ENCODE measurements at places on chromosomes 1 and 21.

DNA sequence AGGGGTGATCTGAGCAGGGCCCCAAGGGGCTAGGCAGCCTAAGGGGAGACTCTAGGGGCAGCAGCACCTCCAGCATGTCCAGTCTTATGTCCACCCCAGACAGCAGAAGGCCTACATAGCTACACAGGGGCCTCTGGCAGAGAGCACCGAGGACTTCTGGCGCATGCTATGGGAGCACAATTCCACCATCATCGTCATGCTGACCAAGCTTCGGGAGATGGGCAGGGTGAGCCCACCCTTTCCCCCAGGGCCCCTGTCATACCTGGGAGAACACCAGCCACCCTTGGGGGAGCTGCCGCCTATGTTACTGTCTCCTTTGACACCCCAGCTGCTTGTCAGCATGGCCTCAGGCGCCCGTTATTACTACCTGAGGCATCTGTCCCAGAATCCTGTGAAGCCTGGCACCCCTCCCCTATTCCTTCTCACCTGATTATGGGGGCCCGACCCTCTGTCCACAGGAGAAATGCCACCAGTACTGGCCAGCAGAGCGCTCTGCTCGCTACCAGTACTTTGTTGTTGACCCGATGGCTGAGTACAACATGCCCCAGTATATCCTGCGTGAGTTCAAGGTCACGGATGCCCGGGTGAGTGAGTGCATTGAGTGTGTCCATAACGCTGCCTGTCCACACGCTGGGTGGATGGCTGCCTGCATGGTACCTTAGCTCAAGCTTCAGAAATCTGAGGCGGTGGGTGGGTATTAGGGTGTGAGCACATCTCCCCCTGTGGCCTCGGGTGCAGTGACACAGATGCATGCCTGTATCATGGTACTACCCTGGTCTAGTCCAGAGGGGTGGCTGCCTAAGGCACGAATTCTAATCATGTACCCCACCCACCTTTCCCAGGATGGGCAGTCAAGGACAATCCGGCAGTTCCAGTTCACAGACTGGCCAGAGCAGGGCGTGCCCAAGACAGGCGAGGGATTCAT, 29.7 kb upstream of the KDM4A start:
- DNase-seq: no peak

- no peak for DNase-seq
Observed at GRCh38 chr1:212401838-212402582, 12.7 kb downstream of the PACC1 start.

DNA sequence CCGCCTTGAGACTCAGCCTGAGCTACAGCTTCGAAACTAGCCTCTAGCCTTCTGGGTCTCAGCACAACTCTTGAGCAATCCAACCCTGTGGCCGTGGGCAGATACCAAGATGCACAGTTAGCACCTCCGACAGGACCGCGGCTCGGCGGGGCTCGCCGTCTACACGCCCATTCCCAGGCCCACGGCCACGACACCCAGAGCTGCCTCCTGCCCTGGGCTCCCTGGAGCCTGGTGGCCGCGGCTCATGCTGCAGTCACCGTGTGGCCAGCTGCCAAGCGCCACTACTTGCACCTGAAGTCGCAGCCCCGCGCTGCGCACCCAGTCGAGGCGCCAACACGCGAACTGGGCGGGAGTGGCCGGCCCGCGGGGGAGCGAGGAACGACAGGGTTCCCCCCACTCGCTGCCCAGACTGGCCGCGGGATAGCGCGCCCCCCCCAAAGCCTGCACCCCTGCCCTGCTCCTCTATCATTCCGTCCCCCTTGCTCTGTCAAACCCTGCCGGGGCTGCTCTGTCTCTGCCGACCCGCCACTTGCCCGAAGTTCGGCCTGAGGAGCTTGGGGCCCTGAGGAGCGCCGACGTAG, 729 bp upstream of the CDCA8 start:
- no peak for DNase-seq

DNA sequence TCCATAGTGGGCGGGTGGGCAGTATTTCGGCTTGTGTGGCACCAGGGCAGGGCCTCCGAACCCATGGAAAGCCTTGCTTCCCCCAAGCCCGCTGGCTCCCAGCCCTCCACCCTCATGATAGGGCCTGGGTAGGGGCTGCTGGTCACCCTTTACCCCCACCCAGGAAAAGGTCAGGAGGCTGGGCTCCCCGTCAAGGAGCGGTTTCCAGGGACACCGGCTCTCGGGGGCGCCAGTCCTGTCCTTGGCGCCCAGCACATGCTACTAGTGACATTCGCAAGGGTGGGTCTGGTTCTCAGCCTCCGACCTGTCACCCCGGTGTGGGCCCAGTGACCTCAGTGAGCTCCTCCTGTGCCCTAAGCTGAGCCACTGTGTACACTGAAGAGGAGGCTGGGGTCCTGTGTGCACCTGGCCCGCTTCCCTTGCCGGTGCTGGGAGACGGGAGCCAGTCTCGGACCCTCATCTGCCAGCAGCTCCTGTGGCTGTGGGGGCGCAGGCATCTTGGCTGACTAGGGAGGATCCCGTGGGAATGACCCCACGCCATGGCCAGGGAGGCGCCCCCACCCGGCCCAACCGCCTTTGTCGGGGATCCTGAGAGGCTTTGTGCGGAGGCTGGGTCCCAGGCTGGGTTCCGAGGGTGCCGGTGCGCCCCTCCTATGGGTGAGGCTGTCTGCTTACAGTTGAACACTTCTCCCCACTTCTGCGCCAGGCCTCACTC, 54.6 kb downstream of the SKI start:
- DNase-seq: no peak

- no peak for DNase-seq
Observed at GRCh38 chr1:85058311-85058710, 10.0 kb upstream of the MCOLN3 start.

DNA sequence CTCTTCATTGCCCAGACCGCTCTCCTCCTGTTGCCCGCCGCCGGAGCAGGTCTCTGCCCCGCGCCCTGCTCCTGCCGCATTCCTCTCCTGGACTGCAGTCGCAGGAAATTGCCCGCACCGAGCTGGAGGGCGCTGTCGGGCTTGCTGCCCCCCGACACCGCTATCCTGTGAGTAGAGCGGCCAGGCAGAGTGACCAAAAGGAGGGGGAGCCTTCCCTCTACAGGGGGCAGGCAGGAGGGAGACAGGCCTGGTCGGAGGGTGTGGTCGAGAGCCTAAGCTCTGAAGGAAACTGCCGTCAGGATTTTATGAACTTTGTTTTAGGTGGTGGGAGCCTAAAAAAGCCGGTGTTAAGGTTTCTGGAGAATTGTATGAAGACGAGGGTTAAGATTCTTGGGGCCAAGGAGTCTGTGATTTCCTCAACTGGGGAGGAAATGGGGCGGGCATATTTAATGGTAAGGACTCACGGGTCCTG, 517 bp downstream of the LRIG2 start:
- DNase-seq: no peak

DNA sequence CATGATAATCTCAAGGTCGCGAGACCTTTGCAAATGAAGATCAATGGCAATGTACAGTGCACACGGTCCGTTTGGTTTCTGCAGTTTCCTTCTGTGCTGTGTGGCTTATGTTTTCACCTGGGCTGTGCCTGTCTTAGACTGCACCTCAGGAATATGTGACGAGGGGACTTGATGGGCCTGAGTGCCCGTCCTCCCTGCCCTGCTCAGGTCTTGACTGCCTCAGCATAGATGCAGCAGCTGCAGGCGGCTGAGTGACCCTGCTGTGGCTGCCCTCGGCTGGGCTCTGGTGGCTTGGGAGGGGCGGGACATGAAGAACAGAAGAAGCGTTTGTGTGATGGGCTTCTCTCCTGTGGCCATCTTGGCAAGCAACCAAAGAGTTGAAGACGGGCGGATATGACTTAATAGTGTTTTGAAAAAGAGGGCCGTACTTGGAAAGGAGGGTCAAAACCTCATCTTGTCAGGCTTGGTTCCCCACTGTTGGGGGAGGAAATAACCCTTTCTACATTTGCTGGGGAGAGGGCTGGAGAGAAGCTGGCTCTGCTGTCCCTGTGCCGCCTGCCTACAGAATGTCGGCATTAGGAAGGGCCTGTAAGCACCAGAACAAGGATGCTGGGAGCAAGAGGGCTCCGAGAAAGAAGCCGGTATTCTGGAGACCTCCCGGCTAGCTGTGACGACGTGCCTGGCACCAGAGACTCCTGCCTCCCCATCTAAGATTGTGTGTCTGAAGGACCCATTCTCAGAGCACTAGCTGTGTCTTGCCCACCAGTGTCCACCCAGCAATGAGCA, 7.1 kb downstream of the MYBPHL start:
- no peak for DNase-seq

DNA sequence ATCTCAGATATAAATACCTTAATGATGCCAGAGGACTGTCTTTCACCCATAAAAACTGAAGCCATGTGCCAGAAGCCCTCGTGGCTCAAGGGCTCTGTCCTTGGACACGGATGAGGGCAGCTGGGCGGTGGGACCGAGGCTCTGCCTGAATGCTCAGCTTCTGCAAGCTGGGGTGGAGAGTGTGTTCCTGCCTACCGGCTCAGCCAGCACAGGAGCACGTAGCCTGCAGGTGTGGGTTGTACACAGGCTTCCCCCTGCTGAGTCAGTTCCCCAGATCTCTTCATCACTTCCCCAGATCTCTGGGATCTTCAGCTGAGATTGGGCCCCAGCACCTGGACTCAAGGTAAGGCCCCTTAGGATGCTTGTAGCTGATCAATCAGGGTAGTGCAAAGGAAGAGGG, 15.4 kb downstream of the KCNJ15 start:
- DNase-seq: no peak

DNA sequence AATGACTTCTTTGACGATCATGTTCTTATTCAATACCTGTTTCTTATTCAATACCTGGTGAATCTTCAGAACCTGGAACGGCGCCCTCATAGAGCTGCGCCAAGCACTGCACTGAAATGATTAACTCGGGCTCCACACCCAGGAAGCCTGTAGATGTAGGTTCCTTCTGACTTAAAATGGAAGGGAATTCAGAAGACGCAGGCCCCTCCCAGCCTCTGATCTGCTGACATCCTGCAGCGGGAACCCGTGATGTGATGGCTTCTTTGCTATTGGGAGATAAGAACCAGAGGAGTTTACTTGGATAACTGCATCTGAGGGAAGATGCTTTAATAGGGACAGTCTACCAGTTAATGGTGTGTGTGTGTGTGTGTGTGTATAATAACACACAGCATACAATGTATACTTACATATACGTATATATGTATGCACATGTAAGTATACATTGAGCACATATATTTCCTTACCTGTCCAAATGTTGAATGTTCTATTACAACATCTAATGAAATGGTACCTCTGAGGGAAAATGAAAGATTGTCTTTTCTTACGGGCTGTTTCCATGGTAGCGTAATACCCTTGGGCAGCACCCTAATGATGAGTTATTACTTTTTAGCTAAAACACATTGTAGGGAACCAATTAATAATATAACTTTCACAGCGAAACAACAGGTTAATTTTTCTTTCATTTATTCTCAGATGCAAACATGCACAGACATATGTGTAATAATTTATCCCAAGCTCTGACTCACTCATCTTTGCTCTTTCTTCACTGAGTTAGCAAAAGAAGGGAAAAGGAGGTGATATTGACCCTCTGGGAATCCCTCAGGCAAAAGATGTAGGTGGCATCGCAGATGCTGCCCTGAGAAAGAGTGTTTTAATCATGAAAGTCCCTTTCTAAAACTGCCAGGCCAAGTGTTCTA, 379.8 kb downstream of the SIPA1L2 start:
- DNase-seq: no peak

DNA sequence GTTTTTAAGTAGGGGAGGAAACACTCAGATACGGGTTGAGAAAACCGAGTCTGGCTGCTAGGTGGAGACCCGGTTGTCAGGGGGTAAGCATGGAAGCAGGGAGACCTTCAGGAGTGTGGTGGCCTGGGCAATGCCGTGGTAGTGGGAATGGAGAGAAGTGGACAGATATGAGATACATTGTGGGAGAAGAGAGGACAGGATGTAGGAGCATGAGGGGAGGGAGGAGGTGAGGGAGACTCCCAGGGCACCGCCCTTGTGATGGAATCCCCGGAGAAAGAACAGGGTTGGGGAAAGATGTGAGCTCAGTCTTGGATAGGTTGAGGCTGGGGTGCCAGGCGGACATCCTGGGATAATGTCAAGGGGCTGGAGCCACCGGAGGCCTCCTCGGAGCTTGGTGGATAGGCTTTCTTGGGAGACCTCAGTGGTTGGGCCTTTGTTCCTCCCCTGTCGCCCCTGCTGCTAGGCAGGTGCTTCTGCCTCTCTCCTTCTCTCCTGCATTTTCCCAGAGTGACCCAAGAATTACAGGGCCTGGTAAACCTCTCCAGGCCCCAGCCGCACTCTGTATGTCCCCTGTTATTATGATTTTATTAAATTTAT, 21.3 kb downstream of the ZNF362 start:
- DNase-seq: no peak

GRCh38 chr21:33308586-33309490, 15.9 kb upstream of the IFNAR1 start:
- no peak for DNase-seq

- DNase-seq: no peak
Observed at GRCh38 chr1:44547361-44547760, 126.9 kb downstream of the TMEM53 start.

GRCh38 chr21:45584786-45585185, 42.5 kb upstream of the SLC19A1 start:
- DNase-seq: no peak

- DNase-seq: no peak
Observed at GRCh38 chr1:230113593-230114236, 46.7 kb downstream of the GALNT2 start.

DNA sequence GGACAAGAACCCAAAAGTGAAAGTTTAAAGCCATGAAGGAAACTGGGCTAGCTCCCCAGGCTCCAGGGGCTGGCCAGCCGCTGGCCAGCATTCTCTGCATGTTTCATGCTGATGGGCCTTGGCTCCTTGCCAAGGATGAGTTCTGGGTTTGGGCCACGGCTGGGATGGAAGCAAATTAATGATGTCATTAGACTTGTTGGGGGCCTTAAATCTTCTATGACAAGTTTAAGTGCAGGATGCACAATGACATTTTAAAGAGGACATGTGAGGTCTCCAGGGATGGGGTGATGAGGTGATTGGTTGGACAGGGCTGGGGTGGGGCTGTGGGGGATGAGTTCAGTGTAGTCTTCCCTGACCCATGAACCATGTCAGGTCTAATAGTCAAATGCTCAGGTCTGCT, 199.6 kb downstream of the TRABD2B start:
- DNase-seq: no peak

GRCh38 chr1:66294707-66295370, 239.1 kb upstream of the SGIP1 start:
- no peak for DNase-seq

DNA sequence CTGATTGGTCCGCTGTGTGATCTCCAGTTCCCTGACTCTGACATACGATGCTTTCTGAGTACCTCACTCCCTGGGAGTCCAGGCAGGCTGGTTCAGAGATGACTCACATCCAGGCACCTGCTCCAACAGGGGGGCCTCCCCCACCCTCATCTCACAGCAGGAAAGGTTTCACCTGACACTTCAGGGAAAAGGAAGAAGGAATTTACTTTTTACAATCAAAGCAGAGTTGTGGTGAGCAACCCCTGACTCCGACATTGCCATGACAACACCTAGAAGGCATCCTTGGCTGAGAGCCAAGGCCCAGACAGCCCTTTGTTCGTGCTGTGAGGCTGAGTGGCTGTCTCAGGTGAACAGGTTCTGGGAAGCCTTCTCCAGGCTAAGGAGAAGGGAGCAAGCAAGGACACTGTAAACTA, 164.6 kb upstream of the GJB5 start:
- DNase-seq: no peak
